ENCODE measurements at places on chromosomes 5 and 9.
A peak's percentile ranks its signal among the peaks of the same experiment; 100 is the strongest.

DNA sequence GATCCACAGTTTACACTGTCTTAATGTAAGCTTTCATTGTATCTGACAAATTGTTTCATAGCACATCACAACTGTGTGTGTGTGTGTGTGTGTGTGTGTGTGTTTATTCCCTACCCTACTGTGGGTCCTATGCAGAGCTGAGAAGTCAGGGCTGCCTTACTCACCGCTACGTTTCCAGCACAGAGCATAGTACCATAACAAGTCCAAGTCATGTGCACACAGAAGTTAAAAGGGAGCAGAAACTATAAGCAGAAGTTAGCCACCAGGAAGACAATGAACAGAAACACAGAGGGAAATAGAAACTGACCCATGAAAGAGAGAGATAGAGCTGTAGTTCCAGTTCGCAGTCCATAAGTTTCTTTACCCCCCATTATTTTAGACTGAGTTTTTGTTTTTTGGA is 38.2 kb upstream of the DMXL1 start:
- no peak for DNase-seq

GRCh38 chr9:90839183-90839728 is 37.6 kb downstream of the SYK start:
- no peak for DNase-seq

DNA sequence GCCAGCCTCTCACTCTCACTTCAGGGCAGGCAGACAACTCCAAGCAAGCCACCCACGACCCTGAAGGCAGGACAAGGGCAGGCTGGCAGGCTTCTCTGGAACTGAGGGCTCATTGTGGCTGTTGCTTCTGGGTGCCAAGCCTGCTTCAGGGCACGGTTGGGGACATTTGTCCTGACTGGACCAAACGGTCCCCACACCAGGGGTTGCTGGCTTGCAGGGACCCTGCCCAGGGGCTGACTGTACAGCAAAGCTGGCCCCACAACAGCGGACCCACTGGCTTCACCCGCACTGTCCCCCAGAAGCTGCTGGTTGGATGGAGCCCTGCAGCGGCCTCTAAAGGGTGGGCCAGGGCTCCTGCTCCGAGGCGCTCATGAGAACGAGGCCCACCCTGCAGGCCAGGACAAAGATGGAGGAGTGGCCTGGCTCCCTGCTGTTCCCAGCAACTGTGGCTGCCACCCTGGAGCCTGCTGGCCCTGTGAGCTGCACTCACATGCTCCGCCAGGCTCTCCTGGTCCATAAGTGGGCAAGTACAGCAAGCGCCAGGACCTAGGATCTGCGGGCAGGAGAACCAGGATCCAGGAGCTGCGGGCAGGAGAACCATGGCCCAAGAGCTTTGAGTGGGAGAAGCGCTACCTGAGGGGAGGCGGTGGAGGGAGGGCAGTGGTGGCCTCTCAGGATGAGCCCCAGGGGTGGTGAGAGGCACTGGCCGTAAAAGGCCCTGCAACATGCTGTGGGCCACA is 34.4 kb upstream of the NSMF start:
- no peak for DNase-seq

DNA sequence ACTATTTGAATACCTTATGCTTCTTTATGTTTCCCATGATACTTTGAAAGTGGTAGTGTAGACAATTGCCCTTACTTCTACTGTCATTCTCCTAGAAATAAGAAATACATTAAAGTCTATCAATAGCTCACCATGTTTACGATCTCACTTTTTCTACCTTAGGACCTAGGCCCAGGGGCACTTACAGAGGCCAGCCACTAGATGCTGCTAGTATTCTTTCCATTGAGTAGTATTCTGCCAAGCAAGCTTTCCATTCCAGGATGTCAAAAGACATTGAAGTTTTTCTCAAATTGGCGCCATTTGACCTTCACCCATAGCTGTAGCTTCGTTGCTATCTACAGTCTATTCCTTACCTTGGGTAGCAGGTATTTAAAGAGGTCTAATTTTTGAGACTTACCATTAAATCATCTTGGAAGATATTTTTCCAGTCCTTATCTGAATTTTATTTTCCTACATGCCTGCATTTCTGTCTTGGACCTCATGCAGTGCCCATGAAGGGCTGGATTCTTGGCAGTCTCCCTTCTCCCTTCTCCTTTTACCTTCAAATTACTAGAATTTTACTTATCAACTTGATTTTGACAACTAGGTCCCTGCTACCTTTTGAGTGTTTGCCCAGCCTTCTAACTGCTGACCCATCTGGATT is 246.0 kb upstream of the NUDT12 start:
- DNase-seq: peak; percentile 1

- no peak for DNase-seq
Observed at GRCh38 chr5:132449060-132449459, 41.5 kb downstream of the IRF1 start.

DNA sequence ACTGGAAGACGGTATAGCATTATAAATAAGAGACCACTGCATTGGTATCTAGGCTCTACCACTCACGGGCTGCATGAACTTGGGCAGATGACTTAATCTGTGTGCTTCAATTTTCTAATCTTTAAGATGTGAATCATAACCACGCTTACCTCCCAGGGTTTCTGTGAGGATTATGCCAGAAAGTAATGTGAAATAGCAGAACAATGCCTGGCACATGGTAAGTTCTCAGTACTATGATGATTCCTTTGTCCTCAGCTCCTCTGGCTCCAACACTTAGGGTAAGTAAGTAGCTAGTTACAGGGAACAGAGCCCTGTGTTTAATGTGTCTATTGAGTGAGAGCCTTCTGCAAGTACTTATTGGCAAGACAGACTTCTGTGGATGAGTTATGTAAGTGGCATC is 31.1 kb downstream of the POU4F3 start:
- peak; percentile 24 for DNase-seq

DNA sequence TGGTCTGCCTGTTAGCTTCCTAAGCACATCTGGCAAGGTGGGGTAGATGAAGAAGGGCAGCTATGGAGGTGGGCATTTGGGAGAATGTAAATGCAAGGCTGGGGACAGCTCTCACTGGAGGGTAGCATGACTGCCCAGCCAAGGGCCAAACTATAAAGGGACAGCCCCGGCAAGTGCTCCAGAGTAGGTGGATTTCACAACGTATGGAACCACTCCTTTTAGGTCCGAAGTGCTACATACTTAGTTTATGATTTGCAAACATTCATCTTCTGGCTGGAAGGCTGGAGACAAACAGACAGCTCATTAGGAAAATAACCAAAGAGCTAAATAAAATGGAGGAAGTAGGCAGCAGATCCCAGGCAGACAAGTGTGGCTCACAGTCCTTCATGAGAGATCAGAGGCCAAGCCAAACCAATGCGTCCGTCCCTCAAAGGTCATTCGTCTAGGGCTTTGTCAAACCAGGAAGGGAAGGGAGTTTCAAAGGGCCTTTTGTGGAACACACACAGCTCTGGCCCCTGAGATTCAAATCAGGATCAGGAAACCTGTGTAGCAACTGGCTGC is 42.5 kb upstream of the GLRX start:
- DNase-seq: no peak

- no peak for DNase-seq
Observed at GRCh38 chr9:6356904-6357303, 28.7 kb downstream of the TPD52L3 start.

- DNase-seq: no peak
Observed at GRCh38 chr5:142491270-142491669, 166.4 kb upstream of the SPRY4 start.

DNA sequence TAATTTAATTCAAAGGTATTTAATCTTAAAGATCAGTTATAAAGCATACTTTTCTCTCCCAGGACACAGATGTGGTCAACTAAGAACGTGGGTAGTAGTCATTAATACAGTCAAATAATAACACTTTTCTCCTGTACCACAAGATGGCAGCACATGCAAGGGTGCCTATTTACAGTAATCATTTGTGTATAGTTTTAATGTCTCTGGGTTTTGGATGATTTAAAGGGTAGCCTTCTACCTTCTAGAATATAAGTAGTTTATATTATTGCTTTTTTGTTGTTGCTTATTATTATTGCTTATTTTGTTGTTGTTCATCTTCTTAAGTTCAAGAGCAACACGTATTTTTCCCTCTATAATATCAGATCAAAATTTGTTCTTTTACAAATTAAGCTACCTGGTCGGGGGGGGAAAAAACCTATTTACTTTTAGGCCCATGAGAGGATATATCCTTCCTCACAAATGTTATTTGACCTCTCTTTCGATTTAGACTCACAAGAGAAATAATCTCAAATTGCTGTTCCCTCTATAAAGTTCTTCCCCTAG is 59.6 kb upstream of the SLC27A6 start:
- peak; percentile 20 for DNase-seq

DNA sequence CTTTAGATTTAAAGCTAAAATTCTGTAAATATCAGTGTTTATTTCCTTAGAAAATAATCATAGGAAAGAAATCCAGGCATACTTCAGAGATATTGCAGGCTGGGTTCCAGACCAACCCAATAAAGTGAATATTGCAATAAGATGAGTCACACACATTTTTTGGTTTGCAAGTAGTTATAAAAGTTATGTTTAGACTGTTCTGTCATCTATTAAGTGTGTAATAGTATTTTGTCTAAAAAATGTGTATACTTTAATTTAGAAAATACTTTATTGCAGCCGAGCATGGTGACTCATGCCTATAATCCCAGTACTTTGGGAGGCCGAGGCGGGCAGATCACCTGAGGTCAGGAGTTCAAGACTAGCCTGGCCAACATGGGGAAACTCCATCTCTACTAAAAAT is 6.9 kb upstream of the RIC1 start:
- DNase-seq: peak; percentile 82

DNA sequence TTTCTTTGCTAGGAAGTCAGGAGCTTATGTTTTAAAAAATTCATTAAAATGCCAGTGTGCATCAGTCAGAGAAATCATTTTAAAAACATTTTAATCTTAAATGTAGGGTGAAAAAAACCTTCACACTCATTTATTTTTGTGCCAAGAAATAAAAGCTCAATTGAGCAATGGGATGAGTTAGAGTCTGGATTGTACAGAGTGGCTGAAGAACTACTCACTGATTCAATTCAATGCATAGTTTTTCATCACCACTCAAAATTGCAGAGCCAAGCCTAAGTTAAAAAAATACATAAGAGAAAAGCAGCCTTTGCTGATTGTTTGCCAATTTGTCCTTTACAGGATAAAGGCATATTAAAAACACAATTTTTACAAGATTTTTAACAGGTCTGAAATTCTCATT is 168.2 kb upstream of the DMRTA1 start:
- DNase-seq: no peak

DNA sequence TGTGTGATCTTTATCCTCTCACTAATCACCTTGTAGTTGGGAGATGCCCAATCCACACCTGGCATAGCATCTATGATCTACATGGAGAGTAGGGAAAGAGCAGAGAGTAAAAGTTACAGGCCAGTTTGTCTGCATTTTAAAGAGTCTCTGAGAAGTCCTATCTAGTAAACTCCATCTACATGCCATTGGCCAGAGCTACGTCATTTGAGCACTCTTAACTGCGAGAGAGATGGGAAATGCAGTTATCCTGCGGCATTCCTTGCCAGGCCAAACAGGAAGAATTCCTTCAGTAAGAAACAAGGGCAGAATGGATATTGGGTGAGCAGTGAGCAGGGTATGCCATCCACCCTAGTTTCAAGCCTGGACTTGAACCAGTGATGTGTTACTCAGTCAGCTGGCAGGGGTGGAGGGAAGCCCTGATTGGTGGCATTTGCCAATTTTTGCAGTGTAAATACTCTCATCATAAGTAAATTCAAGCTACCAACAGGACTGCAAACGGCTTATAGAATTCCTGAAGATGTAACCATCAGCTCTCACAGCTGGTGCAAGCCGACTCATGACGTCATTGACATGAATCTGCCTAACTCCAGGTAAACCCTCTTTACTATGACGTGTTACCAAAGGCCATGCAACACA is 156.8 kb upstream of the MSX2 start:
- DNase-seq: no peak

DNA sequence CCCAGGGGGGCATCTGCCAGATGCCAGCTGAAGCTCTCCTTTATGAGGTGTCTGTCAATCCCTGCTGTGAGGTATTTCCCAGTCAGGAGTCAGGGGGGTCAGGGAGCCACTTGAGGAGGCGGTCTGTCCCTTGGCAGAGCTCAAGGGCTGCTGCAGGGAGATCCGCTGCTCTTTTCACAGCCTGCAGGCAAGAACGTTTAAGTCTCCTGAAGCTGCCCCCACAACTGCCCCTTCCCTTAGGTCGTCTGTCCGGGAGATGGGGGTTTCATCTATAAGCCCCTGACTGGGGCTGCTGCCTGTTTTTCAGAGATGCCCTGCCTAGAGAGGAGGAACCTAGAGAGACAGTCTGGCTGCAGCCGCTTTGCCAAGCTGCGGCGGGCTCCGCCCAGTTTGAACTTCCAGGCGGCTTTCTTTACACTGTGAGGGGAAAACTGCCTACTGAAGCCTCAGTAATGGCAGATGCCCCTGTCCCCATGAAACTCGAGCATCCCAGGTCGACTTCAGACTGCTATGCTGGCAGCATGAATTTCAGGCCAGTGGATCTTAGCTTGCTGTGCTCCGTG is 148.3 kb downstream of the RPS23 start:
- no peak for DNase-seq

DNA sequence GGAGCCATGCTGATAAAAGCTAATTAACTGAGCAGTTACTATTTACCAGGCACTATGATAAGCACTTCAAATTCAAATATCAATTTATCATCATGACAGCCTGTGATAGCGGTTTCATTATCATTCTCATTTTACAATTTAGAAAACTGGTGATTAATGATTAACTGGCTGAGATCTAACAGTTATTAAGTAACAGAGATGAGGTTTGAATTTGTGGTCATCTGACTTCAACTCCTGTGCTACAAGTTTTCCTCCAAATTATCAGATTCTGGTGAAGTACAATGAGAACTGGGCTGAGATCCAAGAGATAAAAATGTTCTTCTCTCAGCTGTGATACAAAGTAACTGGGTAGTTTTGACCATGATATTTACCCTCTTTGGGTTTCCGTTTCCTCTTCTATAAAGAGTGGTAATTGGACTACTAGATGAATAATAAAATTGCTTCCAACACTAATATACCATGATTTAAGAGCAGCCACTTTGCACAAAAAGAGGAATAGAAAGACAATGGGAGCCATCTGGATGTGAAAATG is 74.5 kb upstream of the CCNG1 start:
- no peak for DNase-seq

DNA sequence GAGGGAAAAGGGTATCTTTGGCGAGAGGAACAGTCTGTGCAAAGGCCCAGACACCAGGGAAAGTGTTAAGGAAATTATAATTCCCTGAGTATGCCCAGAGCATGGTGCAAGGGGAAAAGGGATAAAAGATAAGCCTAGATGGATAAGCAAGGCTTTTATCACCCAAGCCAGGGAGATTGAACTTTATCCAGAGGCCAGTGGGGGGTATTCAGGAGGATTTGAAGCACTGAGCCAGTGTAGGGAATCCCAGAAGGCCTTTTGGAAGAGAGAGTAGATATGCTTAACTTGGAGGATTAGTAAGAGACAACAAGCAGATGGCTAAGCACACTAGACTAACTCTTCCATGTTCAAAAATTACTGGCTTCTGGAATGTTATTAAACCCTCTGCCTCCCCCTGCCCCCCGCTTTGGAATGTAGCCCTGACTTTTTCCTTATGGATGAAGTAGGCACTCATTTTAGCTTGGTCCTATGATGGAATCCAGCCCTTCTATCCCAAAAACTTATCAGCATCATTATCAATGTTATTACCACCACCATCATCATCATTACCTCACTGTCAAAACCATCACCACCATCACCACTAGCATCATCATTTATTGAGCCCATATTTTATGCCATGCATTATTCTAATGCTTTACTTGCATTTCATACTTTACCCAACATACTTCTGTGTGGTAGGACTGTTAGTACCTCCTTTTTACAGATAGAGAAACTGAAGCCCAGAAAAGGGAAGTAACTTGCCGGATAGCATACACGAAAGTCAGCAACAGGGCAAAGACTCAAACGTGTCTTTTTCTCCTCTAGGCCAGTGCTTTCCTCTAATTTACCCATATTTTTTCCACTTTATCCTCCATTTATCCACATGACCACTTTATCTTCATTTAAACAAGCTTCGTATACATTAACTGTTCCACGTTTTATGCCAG is 237.0 kb downstream of the PAPPA start:
- DNase-seq: no peak
